T-helper 17 cell (primary cell): ENCODE measurements at places on chromosomes 1 and 21. TPM values are rescaled to one million over a fixed set of nuclear protein-coding genes. Genes with fewer than 3 reads are reported as not detected.

Gene TMEM51
- total RNA-seq, result not detected

- no peak overlapping the region for H3K4me3 ChIP-seq
- peaks cover 7% of the 10 kb centered on the region for H3K36me3 ChIP-seq
- H3K4me1 ChIP-seq, result peaks cover 37% of the 10 kb centered on the region
Observed at GRCh38 chr1:235843461-235843961, 23.2 kb downstream of the LYST start.

DNA sequence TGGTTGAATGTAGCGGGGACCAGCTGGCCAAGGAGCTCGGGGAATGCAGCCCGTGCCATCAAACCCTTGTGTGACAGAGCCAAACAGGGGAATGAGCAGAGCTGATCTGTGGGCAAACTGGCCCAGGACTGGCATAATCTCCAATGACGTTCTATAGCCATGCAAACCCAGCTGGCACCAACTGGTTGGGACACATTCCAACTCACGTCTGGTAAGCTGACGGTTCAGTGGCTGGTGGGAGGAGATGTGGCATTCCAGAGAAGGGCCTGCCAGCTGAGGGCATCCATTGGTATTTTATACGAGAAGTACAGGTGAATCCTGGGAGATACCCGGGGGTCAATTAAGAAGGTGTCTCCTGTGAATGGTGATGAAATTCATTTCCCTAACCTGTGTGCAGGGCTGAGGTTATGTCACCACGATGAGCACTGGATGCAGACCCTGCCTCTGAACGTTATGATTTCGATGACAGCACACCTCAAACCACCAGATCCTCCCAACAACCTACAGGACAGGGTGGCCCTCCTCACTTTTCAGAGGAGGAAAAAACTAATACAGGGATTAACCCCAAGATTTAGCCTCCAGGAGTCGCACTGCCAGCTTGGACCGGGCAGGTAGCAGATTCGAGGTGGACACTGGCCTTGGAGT lies 39.0 kb upstream of the RUNX3 start:
- peaks cover 32% of the 10 kb centered on the region for H3K4me1 ChIP-seq
- no peaks in the 10 kb centered on the region for H3K27me3 ChIP-seq
- H3K27ac ChIP-seq, result peak overlapping the region; percentile 82
- no peaks in the 10 kb centered on the region for H3K36me3 ChIP-seq
- H3K4me3 ChIP-seq, result no peak overlapping the region

DNA sequence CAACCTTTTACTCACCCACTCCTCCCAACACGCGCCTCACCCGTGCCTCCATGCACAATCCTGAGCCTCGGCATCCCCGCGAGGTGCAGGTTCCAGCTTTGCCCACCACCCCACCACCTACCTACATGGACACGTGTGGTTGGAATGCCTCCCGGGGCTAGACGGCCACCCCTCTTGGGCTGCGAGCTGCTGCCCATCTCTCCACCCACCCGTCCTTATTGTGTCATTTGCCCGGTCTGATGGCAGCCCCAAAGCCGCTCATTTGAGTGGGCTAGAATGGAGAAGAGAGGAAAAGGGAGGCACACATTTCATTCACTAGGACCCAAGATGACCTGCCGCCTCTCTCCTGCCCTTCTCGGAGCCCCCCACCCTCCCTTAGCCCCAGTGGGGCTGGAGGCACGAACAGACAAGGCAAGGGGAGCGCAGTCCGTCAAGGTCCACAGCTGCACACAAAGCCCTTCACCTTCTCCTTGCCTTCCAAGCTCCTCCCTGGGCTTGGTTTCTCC lies 785 bp downstream of the ZNF697 start:
- peaks cover 75% of the 10 kb centered on the region for H3K27me3 ChIP-seq
- peak overlapping the region; percentile 54 for H3K4me3 ChIP-seq
- H3K27ac ChIP-seq, result no peak overlapping the region
- H3K36me3 ChIP-seq, result peaks cover 4% of the 10 kb centered on the region
- H3K4me1 ChIP-seq, result no peaks in the 10 kb centered on the region

DNA sequence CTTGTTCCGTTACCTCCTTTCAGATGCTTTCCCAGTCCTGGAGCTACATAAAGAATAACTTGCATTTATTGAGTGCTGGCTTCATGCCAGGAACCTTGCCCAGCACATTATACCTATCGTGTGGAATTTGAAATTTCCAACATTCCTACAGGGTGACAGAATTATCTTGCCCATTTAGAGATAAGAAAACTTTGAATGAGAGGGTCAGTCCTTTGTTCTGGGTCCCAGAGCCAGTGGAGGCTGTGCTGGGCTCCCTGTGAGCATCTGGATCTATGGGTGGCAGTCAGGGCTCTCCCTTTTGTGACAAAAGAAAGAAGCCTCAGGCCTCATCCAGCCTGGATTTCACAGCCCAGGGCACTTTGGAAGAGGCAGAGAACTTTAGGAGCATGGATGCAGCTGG lies 3.2 kb downstream of the GSTM4 start:
- H3K27me3 ChIP-seq, result no peaks in the 10 kb centered on the region
- H3K4me1 ChIP-seq, result peaks cover 22% of the 10 kb centered on the region
- no peaks in the 10 kb centered on the region for H3K36me3 ChIP-seq
